ENCODE measurements at places on chromosomes 13 and 19. TPM values are rescaled to one million over a fixed set of nuclear protein-coding genes. Genes with fewer than 3 reads are reported as not detected.

Gene ATP8B3
- total RNA-seq = 0.94 TPM

DNA sequence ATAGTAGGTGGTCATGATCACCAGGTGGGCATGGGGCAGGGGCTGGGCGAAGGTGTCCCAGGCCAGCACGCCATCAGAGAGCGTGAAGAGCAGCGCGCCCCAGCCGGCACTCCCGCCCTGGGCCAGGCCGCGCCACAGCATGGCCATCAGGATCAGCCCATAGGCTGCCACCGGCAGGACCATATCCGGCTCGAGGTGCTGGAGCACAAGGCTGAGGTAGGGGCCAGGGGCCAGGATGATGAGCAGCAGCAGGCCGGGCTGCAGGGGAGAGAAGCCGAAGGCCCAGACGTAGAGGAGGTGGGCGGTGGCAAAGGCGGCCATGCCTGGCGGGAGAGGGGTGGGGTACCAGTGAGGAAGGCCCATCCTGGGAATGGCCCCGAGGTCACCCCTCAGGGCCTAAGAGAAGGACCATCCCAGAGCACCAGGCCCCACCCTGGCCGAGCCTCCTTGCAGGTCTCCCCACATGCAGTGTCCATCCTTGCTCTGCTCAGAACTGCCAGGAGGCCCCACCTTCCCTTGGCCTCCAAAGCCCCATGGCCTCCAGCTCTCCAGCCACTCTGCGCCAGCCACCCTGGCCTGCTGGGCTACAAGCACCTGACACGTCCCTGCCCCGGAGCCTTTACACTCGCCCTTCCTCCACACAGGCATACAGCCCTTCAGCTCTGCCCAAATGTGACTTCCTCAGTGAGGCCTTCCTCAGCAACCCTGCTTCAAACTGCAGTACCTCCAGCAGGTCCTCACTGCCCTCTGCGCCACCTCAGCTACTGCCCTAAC, 1.1 kb downstream of the TMEM86B start:
- DNase-seq = peak; percentile 43

Gene TMC4
- 240 TPM for total RNA-seq

DNA sequence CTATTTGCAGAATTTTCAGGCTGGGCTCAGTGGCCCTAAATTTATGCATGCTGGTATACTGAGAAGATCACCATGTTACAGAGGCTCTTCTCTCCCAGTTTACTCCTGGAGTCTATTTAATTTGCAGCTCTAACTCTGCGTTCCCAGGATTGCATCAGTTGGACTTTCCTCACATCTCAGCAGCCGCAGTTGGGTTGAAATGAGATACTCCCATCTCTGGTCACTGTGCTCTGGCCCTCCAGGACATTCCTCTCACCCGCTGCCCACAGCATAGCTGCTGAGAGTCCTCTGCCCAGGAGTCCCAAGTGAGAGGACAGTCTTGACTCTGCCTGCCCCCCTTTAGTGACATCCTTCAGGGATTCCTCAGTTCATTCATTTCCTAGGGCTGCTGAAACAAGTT, 150.9 kb downstream of the LACC1 start:
- DNase-seq = no peak

- DNase-seq = no peak
Observed at GRCh38 chr19:13843104-13843921, 33.6 kb upstream of the NANOS3 start.

- no peak for DNase-seq
Observed at GRCh38 chr13:92232871-92233270, 834.5 kb downstream of the GPC5 start.

- no peak for DNase-seq
Observed at GRCh38 chr19:15123900-15124299, 16.7 kb downstream of the SYDE1 start.

- DNase-seq = no peak
Observed at GRCh38 chr19:30223866-30224688, 148.1 kb upstream of the ZNF536 start.

- peak; percentile 37 for DNase-seq
Observed at GRCh38 chr13:111494641-111495040, 174.2 kb downstream of the TEX29 start.

Gene DOCK9
- 166 TPM for total RNA-seq

Gene PRKCG
- not detected for total RNA-seq

DNA sequence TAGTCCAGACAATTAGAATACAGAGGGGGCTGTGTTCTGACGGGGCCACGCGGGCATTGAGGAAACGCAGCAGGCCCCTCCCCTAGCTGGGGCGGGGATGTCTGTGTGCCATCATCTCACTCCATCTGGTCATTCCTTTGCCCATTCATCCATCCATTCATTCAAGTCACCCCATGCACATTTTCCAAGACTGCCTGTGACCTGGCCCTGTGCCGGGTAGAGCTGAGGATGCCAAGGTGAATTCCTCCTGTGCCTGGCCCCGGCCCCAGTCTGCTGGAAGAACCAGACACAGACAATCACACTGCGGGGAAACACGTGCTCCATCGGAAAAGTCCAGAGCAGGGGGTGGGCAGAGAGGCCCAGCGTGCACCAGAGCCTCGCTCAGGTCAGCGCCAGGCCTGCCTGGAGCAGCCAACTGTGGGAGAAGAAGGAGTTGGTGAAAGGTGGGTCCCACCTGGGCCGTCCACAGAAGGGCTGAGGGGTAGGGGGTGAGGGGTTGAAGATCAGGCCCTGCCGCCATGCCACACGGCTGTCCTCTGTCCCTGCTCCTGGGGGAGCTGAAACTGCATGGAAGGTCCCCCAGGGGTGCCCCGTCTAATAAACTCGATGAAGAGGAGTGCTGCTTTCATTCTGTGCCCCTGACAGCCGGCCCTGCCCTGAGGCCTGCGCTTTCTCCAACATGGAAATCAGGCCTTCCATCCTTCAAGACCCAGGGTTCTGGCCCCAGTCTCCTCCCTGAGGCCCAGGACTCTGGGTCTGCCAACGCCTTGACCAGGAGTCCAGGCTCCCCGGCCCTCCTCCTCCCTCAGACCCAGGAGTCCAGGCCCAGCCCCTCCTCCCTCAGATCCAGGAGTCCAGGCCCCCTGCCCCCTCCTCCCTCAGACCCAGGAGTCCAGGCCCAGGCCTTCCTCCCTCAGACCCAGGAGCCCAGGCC, 1.6 kb upstream of the CACNG6 start:
- DNase-seq = no peak

DNA sequence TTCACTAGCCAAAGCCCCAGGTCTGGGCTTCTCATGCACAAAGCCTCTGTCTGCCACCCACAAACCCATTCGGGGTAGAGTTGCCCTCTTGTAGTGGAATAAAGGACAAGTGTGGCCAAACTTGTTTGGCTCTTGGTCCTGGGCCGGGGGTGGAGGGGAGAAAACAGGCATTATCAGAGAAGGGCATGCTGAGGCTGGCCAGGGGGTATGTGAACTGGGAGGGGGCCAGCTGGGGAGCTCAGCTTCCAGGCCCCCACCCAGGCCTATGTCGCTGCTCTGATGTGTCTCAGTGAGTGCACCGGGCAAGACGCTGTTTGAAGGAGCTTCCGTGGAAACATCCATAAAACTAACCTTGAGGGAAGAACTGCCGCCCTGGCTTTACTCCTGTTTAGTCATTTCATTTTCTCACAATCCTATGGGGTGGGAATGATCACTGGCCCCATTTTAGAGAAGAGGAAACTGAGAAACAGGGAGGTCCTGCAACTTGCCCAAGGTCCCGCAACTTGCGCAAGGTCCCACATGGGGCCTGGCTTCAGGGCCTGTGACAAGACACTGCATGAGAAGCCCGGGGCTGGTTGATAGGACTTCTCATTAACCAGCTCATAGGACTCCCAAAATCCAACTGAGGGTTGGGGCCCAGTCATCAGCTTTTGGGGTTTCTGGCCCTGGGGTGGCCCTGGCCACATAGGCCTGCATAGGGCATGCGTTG, 30.8 kb downstream of the CCNE1 start:
- no peak for DNase-seq

GRCh38 chr13:22024381-22024994, 353.6 kb downstream of the FGF9 start:
- DNase-seq = no peak

Gene CYP4F2
- total RNA-seq = 648 TPM

- DNase-seq = no peak
Observed at GRCh38 chr13:42650506-42650905, 76.6 kb downstream of the TNFSF11 start.

DNA sequence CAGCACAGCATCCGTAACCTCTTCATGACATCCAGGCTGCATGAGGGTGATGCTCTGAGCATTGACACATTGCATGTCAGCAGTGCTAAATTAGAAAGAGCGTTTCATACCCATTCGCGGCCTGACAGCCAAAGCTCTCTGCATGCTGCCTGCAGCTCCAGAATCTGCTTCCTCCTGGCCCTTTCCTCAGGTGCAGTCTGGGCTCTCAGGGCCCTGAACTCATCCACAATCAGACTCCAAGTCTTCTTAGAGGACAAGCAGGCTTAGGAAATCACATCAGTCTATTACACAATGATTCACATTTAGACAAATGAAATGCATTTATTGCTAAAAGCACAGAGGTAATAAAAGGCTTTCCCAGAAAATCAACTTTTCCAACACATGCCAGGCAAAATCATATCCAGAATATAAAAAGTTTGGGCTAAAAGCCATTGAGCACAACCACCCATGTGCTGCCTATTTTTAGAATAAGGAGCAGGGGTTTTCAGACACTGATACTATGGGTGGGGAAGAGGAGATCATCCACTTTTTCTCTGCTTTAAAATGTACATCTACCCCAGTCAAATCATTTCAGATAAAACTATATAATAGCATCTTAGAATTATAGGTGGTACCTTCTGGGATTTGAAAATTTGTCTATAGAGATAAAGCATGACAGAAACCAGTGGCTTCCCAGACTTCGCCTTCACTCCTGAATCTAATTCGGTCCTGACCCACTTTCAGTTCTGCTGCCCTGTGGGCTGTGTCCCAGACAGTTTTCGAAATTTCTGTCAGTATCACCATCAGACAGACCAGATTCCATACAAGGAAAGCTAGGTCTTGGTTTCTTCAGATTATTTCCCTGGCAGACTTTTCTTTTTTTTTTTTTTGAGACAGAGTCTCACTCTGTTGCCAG, 109.3 kb downstream of the COL4A2 start:
- no peak for DNase-seq

DNA sequence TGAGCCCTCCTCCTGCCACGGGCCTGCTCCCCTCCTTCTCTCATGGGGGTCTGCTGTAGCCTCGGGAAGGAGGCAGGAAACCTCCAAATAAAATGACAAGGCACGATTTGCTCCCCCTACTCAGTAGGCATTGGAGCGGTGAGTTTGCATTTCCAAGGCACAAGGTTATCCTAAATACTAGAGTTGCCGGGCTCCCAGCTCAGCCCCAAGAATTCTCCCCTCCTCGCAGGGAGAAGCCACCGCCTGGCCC, 1.5 kb downstream of the CEBPA start:
- no peak for DNase-seq

GRCh38 chr19:45066921-45067661, 9.2 kb downstream of the ZNF296 start:
- DNase-seq = no peak

GRCh38 chr13:88124142-88124541, 453.0 kb downstream of the SLITRK5 start:
- DNase-seq = no peak

GRCh38 chr13:43731296-43731695, 55.5 kb downstream of the ENOX1 start:
- DNase-seq = no peak

DNA sequence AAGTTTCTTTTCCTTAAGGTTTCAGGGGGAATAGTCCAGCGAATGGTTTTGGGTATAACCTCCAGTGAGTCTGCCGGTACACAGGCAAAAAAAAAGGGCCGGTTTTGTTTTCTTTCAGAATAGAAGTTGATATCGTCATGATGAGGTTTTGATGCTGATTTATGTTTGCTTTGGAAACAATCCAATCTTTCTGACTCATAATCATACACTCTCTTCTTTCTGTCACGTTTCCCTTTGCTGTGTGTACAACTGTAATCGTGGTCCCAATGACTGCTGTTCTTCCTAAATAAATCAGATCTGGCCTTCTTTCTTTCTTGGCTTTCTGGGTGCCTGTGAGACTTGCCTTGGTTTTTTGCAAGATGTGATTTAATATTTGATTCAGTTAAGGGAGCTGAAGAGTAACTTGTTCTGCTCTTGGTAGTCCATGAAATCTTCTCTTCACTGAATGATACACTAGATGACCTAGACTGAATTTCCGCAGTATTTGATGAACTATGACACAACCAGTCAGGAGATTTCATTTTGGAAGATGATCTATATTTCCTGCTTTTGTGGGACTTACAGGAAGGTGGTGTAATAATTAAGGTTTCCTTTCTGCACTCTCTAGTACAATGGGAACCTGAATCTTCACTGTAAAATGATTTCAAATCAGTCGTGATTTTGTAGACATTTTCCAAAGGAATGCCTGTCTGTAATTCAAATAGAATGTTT, 34.9 kb upstream of the METTL21C start:
- no peak for DNase-seq

DNA sequence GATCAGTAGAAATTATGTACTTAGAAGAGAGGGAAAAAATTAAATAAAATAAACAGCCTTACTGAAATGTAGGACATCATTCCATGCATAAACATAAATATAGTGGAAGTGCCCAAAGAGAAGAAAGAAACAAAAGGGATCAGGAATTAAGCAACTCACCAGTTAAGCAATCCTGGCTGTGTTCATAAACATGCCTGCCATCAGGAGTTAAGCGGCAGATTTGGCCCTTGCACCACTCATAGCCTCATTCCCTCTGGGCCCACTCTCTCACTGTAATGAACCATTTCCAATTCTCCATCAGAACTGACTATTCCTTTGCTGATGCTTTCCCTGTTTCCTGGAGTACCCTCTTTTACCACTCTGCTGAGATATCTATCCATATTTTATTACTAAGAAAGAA, 281.4 kb downstream of the LHFPL6 start:
- DNase-seq = no peak

DNA sequence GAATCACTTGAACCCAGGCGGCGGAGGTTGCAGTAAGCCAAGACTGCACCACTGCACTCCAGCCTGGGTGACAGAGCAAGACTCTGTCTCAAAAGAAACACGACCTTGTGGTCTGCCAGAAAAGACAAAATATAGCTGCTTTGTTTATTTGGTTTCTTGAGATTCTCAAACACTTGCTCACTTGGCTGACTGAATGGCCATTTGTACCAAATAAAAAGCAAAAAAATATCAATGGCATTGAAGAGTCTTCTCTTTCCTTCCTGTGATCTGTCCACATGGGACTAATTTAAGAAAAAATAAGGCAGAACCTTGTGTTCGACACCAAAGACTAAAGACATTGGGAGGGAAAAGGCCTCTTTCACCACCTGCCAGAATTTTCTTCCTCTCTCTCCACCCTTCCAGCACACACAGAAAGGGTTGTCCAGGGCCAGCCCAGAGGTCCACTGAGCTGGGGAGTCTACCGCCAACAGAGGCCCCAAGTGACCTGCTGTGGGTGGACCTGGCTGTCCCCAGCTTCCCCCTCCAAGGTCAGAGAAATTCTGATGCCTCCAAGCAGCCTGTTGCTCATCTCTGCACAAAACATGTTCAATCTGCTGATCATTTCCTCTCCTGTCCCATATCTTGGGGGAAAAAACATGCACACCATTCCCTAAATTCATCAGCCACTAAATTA, 5.9 kb downstream of the BRME1 start:
- DNase-seq = no peak

Gene ZNF382
- total RNA-seq = 12.5 TPM

Gene TRPM4
- 241 TPM for total RNA-seq

- no peak for DNase-seq
Observed at GRCh38 chr13:110841846-110842245, 73.0 kb downstream of the ANKRD10 start.
